ENCODE measurements at places on chromosomes 13 and 19.

GRCh38 chr19:14119644-14120496 is 2.3 kb upstream of the PRKACA start:
- no peak for DNase-seq

- no peak for DNase-seq
Measured at GRCh38 chr19:44113784-44114390, 688 bp downstream of the ZNF225 start.

DNA sequence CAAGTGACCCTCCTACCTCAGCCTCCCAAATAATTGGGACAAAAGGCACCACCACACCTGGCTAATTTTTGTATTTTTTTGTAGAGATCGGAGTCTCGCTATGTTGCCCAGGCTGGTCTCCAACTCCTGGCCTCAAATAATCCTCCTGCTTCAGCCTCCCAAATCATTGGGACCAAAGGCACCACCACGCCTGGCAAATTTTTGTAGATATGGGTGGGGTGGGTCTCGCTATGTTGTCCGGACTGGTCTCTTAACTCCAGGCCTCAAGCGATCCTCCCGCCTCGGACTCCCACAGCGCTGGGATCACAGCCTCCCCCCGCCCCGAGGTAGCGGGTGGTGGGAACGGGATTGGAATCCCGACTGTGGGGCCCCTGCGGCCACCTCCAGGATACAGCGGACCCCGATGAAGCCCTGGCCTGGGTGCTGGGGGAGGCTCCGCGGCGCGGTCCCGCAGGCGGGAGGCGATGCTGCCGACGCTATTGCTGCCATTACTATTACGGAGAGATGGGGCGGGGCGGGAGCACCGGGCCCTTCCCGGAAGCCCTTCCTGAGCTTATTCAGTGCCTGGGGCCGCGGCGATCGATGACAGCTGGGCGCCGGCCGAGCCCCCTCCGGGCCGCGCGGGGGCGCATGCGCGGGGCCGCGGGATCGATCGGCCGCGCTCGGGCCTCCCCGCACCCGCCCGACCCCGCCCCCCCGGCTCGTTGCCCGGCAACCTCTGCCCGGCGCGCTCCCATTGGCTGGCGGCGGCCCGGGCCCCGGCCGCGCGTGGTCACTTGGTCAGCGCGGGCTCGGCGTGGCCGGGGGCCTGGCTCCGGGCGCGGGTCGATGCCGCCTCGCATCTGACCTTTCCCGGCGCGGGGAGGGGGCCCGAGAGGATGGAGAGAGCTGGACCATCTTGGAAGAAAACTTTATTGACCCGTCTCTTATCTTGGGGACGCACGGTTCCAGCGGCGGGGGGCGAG is 27.9 kb upstream of the ONECUT3 start:
- DNase-seq, result no peak

GRCh38 chr13:71922194-71922593 is 55.2 kb upstream of the DACH1 start:
- no peak for DNase-seq

DNA sequence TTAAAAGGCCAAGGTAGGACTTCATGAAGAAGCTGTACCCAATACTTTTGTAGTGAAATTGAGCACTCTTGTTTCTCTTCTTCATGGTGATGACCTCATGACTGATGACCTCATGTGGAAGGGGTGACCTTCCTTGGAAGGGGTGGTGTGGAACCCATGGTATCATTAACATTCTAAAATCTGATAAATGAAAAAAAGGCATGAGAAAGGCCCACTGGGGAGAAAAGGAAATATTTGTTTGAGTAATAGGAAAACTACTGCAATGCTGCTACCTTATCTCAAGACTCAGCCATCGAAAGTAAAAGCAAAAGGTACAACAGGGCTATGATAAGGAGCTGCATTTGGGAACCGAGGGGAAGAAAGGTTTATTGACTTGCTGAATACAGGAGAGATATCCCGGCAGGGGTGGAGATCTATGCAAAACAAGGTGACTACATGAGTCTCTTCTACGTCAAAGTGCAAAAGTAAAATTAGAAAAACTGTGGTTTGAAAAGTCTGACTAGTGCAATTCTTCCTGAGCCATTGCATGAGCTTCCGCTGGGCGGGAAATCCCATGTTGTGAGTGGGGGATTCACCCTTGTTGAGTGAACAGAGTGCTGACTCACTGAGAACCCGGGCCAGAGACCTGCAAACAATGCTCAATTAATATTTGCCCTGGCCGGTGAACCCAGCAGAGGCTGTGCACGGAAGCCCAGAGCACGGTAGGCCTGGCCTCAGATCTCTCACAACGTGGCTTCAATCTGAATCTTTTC is 138.9 kb upstream of the RFC3 start:
- DNase-seq, result peak; percentile 74

DNA sequence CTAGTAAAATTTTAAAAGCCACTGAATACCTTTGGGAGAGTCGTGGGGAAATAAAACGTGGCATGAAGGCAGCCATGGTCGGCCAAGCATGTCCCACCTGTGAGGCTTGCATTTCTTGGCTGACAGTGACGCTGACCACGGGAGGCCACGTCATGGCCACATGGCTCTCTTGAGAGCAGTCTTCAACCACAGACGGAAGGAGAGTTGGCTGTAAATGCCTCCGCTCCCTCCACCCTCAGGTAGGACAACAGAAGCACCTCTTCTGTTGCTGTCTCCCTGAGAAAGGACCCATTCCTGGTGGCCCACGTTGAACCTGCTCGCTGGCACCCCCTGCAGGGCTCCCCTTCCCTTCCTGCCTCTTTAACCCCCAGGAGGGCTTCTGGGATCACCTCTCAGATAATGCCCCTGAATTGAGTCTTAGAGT is 10.6 kb upstream of the LRRC25 start:
- no peak for DNase-seq

GRCh38 chr19:39970425-39970674 is 615 bp upstream of the PSMC4 start:
- DNase-seq, result no peak

DNA sequence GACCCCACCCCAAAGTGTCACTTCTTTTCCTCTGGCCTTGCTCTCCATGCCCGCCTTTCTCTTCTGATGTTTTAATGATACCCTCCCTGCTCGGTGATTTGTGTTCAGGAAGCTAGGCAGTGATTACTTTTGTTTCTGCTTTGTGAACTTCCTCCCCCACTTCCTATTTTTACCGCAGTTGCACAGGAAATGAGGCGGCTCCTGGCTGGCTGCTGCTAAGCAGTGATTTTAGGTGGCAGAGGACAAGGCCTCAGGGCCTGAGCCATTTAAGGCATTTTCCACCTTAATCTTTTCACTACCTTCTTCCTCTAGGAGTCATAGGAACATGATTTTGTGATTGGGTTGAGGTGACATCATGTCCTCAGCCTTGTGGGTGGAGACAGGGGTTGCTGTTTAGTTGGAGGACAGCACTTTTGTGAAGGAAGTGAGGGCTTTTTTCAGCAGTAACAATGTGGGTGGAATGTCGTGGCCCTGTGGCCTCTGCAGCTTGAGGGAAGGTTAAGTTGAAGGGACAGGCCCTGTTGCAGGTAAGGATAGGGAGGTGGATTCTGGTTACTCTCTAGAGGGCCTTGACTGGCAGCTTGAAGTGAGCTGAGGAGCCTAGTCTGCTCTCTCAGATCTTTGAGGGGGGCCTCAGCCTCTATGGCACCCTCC is 15.7 kb downstream of the GARRE1 start:
- peak; percentile 81 for DNase-seq
